Stimulated activated CD8-positive, alpha-beta memory T cell treated with anti-CD3 and anti-CD28 coated beads, Interleukin-2, amount 100 ng/mL, for 1 hour (primary cell): ENCODE measurements at places on chromosomes 4 and X.

- no peak for DNase-seq
Observed at GRCh38 chr4:93764639-93765246, 63.8 kb upstream of the ATOH1 start.

DNA sequence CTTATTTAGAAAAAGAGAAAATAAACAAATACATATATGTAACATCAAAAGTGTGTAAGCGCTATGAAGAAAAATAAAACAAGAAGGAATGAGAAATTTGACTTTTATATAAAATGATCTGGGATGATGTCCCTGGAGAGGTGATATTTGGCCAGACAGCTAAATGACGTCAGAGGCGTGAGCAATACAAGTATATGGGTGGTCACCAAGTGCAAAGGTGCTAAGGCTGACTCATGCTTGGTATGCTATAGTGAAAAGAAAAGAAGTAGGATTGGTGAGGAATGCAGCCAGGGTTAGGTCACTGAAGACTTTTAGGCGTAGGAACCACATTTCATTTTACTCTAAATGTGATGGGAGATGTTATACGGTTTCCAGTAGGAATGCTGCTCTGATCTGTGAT, 1049.1 kb upstream of the TENM3 start:
- no peak for DNase-seq

GRCh38 chr4:76420762-76421581, at the start of gene CCDC158:
Gene CCDC158 (minus strand): TSS chr4:76421141. CDS start chr4:76403207, 17,934 bp downstream.
- no peak for DNase-seq

- no peak for DNase-seq
Observed at GRCh38 chr4:48589098-48589445, 99.0 kb downstream of the ZAR1 start.

GRCh38 chr4:18106620-18107019, 85.1 kb upstream of the LCORL start:
- no peak for DNase-seq

GRCh38 chrX:26470941-26471340, 255.0 kb downstream of the MAGEB5 start:
- DNase-seq: no peak

GRCh38 chr4:23028875-23029274, 336.1 kb downstream of the GBA3 start:
- DNase-seq: no peak

- no peak for DNase-seq
Observed at GRCh38 chr4:10371121-10371520, 86.1 kb downstream of the ZNF518B start.

DNA sequence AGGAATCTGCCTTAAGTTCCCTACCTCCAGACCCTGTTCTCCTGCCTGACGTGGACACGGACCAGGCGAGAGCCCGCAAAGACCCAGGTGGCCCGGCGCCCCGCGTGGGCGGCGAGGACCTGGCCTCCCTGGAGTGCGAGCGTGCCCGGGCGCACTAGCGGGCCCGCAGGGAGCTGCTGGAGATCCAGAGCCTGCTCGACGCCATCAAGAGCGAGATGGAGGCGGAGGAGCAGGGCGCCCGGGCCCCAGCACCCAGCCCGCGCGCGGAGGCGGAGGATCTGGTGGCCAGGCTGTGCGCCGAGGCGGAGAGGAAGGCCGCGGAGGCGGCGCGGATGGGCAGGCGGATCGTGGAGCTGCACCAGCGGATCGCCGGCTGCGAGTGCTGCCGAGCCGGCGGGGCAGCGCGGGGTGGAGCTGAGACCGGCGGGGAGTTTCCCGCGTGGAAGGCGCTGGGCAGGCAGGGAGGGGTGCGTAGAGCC, 18.2 kb downstream of the MRFAP1 start:
- DNase-seq: peak; percentile 31
